ENCODE measurements at places on chromosomes 7 and 10. TPM values are rescaled to one million over a fixed set of nuclear protein-coding genes. Genes with fewer than 3 reads are reported as not detected.

Gene UPK3BL1
- total RNA-seq: 15.4 TPM

Gene BEND7
- total RNA-seq: 4.9 TPM

Gene ACBD7
- 0.32 TPM for total RNA-seq

Gene UCMA
- total RNA-seq: not detected

Gene LIPF
- total RNA-seq: not detected

Gene SPDYE16
- not detected for total RNA-seq

Gene AGMO
- total RNA-seq: 0.65 TPM

Gene GCK
- total RNA-seq: 0.36 TPM

Gene FBH1
- total RNA-seq: 114 TPM

Gene FAM237B
- not detected for total RNA-seq

Gene TBXAS1
- 0.32 TPM for total RNA-seq

Gene H2BK1
- total RNA-seq: not detected

Gene OPN1SW
- not detected for total RNA-seq

Gene GTF2I
- total RNA-seq: 153 TPM

Gene PTEN
- total RNA-seq: 199 TPM

Gene SMKR1
- total RNA-seq: 0.12 TPM

Gene SPDYE5
- total RNA-seq: 0.12 TPM

Gene SMO
- total RNA-seq: 11.7 TPM

Gene PRRT4
- 0.16 TPM for total RNA-seq

Gene PTF1A
- not detected for total RNA-seq

Gene IL15RA
- total RNA-seq: 3.0 TPM

Gene BCL7B
- 36.4 TPM for total RNA-seq

Gene DMTF1
- total RNA-seq: 98.2 TPM

Gene ACHE
- total RNA-seq: 0.49 TPM

Gene NEBL
- not detected for total RNA-seq

Gene FGFR2
- total RNA-seq: 23.0 TPM

Gene OR2F1
- total RNA-seq: not detected

Gene AKR1C4
- total RNA-seq: not detected

Gene C7orf25
- 12.5 TPM for total RNA-seq

Gene FKBP6
- total RNA-seq: not detected

Gene PAX4
- not detected for total RNA-seq

Gene SPDYE2
- total RNA-seq: not detected

Gene LRRC4
- 0.12 TPM for total RNA-seq

Gene PRR15
- not detected for total RNA-seq

Gene NANOS1
- total RNA-seq: 1.5 TPM

Gene LIPM
- total RNA-seq: not detected

Gene NPSR1
- total RNA-seq: not detected

All from hair follicle dermal papilla cell (primary cell).